Right hindlimb (tissue), 1 donor: ENCODE measurements at places on chromosomes 6 and 20.

- DNase-seq: no peak
Measured at GRCh38 chr6:144820270-144820669, 535.1 kb downstream of the UTRN start.

- DNase-seq: no peak
Measured at GRCh38 chr6:169101036-169101805, 152.4 kb downstream of the THBS2 start.

DNA sequence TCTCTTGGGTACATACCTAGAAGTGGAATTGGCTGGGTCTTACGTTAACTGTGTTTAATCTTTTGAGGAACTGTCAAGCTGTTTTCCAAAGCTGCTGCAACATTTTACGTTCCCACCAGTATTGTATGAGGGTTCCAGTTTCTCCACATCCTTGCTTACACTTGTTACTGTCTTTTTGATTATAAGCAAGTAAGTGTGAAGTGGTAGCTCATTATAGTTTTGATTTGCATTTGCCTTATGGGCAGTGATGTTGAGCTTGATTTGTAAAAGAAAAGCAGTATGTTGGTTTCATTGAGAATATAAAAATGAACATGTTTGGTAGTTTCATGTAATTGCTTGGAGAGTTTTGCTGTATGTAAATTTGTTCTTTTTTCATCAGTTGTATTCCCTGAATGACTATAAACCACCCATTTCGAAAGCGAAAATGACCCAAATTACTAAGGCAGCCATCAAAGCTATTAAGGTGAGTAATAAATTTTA lies 40.4 kb downstream of the SCAF8 start:
- DNase-seq: no peak

- peak; percentile 2 for DNase-seq
Measured at GRCh38 chr6:169972736-169973135, 221.3 kb downstream of the ERMARD start.

DNA sequence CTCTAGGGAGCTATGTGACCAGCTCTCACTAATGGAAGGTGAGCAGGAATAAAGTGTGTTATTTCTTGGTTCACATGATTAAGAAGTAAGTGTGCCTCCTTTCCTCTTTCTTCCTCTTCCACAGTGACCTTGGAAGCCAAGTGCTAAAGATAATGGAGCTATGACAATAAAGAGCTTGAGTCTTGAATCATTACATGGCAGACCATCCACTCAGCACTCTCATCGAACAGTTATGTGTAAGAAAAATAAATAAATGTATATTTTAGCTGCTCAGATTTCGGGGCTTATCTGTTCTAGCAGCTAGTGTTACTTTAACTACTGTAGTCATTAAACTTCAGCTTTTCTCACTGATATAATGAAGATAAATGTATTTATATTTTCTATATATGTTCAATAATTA lies 72.9 kb downstream of the HDGFL1 start:
- DNase-seq: no peak

DNA sequence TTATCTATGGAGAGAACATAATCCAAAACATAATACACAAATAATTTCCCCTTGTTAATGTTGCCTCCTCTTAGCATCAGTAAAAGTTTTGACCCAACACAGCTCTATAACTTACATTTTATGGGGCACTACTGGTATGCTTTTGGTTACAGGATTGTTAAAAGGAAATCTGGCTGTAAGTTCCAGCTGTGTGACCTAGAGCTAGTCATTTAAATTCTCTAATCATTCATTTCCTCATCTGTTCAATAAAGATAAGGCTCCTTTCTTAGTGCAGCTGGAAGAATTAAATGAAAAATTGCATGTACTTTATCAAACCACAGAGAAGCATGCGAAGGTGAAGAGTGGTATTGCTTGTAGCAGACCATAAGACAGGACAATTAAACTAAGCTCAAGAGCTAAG lies 4.6 kb downstream of the SLC17A2 start:
- DNase-seq: no peak

DNA sequence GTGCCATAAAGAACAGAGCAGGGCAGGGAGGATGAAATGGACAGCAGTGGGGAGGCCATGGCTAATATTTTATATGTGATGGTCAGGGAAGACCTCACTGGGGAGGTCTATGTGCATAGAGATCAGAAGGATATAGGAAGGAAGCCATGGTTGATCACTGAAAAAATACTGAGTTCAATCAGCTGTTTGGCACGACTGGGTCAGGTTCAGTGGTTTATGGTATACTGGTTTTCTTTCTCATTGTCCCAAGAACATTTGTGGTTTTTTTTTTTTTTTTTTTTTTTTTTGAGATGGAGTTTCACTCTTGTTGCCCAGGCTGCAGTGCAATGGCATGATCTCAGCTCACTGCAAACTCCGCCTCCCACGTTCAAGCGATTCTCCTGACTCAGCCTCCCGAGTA lies 78.3 kb upstream of the TIAM2 start:
- no peak for DNase-seq

GRCh38 chr6:73691512-73691911 lies 4.5 kb upstream of the CD109 start:
- DNase-seq: no peak

DNA sequence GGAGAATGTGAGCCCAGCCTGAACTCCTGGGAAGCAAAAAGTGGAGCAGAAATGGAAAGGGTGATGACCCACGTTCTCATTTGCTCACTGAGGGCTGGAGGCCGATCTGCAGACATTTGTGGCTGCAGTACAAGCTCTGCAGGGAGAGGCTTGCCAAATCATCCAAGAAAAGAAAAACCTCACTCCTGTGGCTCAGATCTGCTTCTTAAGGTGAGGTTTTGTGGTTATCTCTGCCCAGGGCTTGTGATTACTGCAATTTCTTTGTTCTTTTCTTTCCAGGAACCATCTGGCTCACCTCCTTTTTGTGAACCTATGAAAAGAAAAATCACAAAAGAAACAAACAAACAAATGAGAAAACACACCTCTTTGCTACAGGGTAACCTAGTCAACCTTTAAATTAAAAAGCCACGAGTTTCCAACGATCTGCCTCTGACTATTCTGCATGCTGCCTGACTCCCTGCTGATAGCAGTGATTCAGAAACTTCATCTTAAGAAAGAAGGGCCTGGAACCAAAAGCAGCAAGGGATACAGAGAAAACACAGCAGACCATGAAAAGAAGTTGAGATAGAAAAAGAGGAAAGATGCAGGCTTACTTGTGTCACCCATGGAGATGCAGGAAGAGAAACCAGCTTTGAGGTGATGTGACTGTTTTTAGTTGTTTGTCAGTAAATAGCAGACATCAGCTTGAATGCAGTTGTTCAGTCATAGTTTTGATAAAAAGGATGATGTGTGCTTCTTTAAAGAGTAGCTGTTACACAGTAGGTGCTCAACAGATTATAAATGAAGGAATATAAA lies 165.1 kb downstream of the LMBRD1 start:
- no peak for DNase-seq

DNA sequence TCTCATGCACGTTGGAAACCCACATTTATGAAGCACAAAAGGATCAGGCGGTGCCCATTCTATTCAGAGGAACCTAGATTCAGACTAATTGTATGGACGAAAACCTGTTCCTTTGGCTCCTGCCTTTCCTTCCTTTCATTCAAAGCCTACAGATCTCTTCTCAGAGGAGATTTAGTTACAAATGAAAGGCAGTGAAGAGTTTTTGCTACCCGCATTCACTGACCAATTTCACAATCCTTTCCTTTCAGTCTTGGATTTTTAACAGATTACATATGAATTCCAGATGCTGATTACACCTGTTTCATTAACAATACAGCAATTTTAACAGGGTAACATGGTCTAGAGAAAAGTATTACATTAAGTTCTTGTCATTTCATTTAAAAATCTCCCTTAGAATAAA lies 32.0 kb downstream of the TMEM242 start:
- no peak for DNase-seq

- no peak for DNase-seq
Measured at GRCh38 chr20:13771853-13772453, 12.8 kb downstream of the ESF1 start.

DNA sequence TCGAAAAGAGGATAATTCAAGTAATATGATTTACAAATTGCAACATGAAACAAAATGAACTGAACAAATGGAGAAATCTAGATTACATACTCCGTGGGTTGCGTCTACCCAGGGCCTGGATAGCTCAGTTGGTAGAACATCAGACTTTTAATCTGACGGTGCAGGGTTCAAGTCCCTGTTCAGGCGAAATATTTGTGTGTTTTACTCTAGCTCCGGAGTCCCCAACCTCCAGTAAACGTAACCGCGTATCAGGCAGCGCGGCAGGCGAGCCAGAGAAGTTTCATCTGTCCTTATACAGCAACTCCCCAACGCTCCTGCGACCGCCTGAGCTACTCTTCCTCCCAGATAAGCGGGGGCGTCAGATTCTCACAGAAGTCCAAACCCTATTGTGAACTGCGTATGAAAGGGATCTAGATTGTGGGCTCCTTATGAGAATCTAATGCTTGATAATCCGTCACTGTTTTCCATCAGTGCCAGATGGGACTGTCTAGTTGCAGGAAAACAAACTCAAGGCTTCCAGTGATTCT lies 176.1 kb downstream of the TRIM27 start:
- no peak for DNase-seq

DNA sequence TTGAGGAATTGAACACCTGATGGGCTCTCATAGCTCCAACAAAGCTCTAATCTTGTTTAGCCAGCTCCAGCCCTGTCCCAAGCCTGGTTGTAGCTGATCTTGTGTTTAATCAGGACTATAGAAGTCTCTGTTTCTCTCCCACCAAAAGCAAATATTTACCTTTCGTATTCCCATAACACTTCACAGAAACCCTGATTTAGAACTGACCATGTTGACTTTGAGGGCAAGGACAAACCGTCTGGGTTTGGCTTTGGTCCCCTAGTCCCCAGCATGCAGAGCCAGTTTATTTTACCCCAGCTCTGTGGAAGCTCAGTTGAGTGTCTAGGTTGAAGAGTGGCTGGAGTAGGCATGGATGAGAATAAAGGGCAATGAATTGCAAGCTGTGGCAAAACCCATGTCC lies 18.0 kb upstream of the SIM1 start:
- no peak for DNase-seq

DNA sequence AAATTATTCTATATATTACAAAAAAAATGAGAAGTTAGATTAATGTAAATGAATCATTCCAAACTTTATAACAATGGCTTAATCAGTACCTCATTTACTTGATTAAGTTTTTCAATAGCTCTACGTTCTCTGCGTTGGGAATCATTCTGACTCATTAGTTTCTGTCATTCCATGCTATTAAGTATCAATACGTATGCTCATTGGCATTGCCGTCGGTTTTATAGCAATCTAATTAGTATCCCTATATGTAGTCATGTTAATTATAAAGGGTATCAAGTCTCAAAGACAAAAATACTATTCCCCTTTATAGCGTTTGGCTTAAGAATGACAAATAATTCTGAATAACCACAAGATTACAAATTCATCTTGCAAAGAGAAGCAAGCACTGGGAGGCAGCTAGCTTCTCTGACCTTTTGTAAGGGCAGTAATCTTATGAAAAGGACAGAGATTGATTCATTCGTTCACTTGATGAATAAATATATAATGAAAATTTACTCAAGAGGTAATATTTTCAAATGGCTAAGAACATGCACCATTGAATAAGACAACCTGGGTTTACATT lies 41.8 kb downstream of the OLIG3 start:
- no peak for DNase-seq

DNA sequence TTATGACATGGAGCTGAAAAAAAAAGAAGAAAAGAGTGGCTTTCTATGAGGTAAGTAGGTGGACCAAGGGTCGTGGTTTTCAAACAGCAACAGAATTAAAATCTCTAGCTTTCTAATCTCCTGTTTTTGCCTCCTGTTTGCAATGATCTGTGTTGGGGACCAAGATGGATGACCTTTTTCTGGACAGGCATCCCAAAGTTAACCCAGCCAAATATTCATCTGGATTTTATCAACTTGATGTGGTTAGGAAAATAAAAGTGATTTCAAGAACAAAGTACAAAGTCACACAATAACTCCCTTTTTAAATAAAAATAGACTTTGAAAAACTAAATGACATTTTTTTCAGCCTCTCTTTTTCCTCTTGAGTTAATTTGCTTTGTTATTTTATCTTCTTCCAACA lies 282.1 kb upstream of the PRDM1 start:
- no peak for DNase-seq

DNA sequence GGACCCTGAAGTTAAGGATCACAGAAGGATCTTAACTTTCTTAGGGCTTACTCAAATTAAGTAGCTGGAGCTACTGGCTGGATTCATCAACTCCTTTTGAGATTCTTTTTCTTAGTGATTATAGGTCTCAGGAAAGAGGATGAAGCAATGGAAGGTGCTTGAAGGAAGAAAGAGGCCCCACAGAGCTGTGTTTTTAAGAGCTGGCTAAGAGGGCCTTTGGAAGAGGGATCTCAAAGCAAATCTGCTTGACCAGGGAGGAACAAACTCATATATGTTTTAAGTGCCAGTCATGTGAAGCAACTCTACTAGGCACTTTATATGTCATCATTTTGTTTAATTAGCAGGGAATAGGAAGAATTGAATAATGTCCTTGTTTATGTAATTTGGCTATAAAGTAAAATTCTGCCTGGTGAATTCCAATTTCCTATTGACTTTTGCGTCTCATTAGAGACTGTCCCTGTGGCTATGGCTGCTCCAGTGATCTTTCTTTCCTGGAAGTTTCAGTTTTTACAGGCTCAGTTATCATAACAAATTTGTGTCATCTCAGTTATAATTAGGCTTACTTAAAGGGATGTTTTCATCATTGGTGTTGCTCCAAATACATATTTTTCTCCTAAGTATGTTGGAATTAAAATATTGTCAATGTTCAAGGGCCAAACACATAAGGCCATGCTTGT lies 222.8 kb upstream of the CITED2 start:
- DNase-seq: no peak

DNA sequence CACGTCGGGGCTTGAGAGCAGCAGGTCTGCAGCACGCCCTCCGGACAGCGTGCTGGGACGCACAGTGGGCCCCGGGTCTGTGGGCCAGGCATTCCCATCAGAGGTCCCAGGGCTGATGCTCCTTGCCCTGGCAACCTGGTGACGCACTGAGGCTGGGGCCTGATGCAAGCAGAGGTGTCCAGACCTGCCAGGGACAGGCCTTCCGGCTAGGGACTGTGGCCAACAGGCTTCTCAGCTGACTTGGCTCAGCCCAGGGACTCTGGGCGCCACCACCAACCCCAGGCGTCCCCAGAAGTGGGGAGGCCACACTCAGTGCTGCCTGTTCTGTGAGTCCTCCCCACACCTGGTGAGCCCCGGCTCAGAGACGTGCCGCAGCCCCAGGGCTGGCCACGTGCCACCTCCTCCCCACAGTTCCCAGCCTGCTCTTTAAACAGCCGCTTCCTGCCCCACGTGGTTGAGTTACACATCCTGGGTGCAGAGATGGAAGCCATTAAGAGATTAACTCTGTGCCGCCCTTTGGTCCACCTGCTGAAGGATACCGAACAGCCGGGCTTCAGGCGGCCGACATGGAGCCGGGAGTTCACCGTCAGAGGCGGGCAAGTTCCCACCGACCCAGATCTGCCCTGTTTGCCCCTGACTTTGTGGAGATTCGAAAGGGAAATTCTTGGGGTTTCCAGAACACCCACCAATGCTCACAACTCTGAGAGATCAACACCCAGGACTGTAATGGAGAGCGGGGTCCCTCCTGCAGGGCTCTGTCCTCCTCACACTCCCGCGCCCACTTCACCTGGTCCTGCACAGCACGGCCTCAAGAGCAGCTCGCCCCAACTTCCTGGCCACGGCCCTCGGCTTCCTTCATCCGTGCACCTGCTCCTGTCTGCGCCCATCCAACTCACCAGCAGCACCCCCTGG lies 37.6 kb upstream of the ZBP1 start:
- DNase-seq: peak; percentile 18

GRCh38 chr20:21512634-21513180 lies 1.2 kb downstream of the NKX2-2 start:
- DNase-seq: no peak

- DNase-seq: no peak
Measured at GRCh38 chr6:33391922-33392594, 435 bp downstream of the KIFC1 start.

GRCh38 chr6:165034271-165034741 lies 275.1 kb downstream of the C6orf118 start:
- DNase-seq: no peak
